ENCODE measurements at places on chromosomes 2 and 18.

DNA sequence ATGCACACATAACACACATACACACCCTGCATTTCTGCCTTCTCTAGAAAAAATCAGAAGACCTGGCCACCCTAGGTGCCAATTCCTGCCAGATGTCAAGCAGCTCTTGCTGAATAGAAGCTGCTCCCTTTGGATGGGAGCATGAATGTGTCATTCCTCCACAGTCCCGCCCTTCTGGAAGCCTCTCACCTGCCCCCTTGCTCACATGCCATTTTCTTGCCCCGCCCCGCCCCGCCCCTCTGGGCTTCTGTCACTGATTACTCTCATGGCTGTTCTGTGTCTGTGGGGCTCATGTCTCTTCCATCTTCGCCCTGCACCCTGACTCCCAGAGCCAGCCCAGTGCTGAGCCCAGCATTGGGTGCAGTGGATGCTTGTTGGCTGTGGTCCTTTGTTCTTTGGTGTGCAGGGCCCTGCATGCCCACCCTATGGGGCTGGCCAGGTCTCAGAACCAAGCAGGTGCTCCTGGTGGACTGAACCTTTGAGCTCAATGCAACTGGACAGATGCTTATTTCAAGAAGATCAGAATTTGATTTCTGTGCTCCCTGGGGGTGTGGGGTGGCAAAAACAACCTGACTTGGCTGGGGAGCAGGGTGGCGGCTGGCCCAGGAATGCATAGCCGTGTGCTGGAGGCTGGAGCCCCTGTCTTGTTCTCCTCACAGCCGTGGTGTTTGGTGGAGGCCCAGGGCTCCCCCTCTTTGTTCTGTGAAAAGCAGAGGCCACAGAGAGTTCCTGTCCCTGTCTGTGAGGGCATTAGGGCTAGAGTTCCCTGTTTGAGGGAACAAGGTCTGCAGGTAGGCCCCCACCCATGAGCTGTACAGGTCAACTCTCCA, 140.6 kb upstream of the GLI2 start:
- no peak for DNase-seq

DNA sequence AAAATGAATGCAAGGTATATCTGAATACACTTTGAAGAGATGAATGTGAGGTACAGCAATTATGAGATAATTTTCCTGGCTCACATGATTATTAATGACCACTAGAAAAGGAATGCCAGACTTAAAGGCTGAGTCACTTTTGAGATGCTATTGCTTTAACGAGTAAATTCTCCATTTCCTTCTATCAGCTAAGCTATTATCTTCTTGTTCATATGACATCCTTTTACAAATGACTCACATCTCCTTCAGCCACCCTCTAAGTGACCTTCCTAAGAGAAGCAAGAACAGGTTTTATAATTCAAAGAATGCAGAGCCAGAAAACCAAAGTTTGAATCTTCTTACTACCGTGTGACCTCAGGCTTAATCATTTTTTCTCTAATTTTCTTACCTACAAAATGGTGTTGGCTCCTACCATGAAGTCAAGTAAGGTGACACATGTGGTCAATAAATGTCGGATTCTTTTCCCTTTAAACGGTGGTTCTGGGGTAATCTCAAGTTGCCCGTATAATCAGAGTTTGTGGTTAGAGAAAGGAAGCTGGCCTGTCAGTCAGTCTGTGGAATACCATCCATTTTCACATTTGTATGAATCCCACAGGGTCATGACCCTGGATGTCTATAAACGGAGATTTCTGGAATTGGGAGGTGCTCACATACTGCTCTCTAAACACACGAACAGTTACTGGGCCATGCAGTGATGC, 184.0 kb upstream of the PID1 start:
- DNase-seq = no peak

- no peak for DNase-seq
These were observed 19.9 kb upstream of the UGT1A8 start for GRCh38 chr2:233597522-233597921.

- DNase-seq = no peak
These were observed 335.7 kb downstream of the GALNT13 start for GRCh38 chr2:154207288-154208047.

DNA sequence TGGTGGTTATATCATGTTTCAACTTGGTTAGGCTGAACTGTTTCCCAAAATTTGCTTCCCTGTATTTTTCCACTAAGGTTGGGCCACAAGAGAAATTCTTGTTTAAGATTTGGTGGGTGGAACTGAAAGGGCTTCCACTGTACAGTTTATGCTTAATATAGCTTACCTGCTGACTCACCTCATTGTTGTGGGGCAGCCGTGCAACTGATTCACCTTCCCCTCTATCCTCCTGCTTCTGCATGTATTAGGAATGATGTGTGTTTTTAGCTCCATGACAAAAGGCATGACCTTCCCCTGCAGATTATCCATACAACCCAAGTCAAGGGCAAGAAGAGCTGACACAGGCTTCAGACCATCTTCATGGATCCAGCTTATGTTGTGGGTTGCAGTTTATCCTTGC, 98.4 kb upstream of the GULP1 start:
- DNase-seq = no peak

DNA sequence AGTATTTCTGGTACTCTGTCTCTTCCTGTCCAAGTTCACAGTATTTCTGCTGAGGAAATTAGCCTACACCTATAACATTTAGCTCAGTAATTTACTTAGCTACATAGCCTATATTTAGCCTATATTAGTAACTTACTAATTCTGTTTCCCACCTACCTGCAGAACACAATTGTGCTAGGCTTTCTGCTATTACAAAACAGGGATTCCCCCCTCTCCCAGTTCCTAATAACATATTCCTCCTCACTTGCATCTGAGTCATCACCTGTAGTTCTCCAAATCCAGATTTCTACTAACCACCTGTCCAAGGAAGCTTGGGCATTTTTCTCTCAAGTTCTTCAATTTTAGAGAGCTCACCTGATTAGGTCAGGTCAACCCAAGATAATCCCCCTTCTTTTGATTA, 94.9 kb downstream of the NETO1 start:
- DNase-seq = no peak

- DNase-seq = no peak
These were observed 17.7 kb downstream of the TUBB6 start for GRCh38 chr18:12325726-12326245.

GRCh38 chr2:75389271-75389670, 171.5 kb downstream of the EVA1A start:
- DNase-seq = no peak

DNA sequence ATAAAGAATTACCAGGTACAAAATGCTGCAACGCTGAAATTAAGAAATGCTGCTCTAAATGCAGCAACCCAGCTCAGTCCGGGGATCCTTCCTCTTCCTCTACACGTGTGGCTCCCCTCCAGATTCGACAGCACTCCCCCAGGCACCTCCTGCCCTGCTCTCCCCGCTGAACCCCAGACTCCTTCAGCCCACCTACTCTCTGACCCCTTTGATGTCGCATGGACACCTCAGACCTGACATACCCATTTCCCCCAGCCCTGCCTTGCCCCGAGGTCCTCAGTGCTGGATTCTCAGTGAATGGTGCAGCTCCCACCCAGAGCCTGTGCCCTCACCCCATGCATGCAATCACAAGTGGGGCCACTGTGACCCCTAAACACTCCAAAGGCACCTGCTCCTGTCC, 4.6 kb upstream of the ADRA2B start:
- DNase-seq = no peak

- DNase-seq = no peak
These were observed 46.4 kb downstream of the STK25 start for GRCh38 chr2:241461693-241462677.

GRCh38 chr2:234840336-234840735, 111.5 kb upstream of the SH3BP4 start:
- DNase-seq = no peak

DNA sequence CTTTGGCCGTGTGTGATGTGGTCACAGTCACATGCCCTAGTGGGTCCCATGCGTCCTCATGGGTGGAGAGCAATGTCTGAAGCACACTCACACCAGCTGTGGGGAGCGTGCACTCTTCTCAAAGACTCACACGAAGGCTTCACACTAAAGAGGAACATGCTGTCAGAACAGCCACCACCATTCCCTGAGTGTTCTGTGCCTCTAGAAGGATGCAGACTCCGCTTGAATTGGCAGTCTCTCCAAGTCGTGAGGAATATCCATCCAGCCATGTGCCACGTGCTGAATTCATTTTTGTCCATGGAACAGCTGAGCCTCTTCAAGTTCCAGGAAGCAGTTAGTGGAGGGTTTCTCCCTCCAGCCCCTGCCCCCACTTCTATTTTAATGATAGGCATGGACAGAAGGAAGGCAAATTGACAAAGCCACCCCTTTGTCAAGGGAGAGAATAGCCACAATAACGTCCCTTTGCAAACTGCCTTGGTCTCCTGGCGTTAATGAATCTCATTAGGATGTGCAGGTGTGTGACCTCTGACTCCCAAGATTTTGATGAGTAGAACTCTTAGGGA, 464.3 kb upstream of the ID2 start:
- no peak for DNase-seq

DNA sequence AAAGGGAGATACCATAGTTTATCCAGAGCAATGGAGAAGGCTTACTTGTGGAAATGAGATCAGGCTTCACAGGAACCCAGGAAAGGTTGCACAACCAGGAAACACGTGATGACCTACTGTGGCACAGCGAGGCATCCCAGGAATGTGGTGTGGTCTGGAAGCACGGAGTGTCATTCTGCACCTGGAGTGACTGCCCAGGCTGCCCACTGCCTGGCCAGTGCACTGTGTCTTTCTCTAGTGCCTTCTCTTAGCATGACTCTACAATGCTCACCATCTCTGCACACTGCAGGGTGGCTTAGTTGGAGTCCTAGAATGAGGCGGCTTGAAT, 48.9 kb downstream of the CHST9 start:
- DNase-seq = no peak

- no peak for DNase-seq
These were observed 27.3 kb downstream of the DCDC2C start for GRCh38 chr2:3730646-3731045.

- no peak for DNase-seq
These were observed 43.1 kb downstream of the CPO start for GRCh38 chr2:206982360-206982955.

- DNase-seq = no peak
These were observed 317.3 kb downstream of the RBM43 start for GRCh38 chr2:150944315-150944714.

- DNase-seq = no peak
These were observed 82.3 kb downstream of the NDUFA10 start for GRCh38 chr2:239942871-239943311.

GRCh38 chr2:7003895-7004294, 86.7 kb downstream of the RNF144A start:
- DNase-seq = no peak

DNA sequence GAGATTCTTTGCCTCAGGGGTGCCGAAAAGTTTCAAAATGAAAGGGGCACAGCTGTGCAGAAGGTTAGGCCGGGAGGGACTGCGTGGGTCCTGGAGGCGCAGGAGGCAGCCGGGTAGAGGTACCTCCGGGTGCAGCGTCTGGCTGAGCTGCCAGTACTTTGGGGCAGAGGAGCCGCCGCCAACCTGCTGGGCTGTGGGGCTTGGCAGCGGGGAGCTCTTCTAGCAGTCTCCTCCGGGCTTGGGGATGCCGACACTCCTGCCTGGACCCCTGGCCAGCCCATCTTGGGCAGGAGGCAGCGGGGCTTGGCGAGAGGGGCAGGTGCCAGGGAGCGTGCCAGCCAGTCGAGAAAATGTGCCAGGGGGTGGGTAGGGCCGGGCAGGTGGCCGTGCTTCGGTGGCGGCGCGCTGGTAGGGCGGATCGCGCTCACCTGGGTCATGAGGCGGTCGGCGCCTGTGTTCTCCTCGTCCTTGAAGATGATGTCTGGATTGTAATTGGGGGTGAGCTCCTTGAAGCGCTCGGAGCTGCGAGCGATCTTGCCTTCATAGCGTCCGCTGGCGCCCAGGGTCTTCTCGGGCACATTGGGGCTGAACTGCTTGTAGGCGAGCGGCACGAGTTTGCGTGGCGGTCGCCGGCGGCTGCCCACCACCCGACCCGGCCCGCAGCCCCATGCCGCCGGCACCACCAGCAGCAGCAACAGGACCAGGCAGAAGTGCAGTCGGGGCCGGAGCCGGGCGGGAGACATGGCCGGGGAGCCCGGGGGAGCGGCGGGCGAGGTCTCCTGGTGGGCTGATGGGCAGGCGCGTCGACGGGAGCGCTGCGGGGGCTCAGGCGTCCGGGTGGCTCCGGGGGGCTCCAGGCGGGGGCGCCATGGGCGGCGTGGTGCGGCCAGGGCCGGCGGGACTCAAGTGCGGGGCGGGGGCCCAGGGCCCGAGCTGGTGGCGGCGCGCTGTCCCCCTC, 717 bp downstream of the IHH start:
- no peak for DNase-seq

- no peak for DNase-seq
These were observed 22.7 kb downstream of the LBH start for GRCh38 chr2:30253873-30254684.

DNA sequence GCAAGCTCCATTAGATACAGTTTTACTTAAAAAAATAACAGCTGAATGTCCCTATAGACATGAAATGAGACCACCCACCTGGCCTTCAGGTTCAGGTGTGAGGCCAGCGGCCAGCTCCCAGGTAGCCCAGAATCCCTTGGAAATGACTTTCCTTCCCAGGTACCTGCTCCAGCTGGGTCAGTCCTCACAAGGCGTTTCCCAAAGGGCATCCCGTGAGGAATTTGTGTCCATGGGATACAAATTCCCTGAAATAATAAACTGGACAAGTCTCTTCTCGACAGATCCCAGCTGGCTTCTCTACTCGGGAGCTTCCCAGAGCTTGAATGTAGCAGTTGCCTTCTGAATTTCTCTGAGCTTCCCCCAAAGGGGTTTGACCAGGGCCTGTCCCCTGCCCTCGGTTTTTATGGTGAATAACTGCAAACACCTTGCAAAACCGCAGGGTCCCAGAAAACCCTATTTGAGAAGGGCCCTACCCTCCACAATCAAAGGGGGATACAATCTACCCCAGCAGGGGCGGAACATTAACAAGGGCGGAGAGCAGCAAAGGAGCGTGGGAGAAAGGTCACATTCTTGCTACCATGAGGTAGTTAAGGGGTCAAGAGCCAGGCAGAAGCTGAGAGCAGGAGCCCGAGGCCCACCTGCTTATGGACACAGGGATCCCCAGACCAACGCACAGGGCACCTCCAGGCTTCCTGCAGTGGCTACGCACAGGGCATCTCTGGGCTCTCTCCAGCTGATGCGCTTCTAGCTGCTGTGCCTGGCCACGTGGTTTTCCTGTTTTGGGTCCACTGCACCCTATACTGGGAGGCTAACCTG, 107.7 kb downstream of the HDAC4 start:
- no peak for DNase-seq

GRCh38 chr2:134119117-134119712, 134.7 kb upstream of the MGAT5 start:
- DNase-seq = no peak

- DNase-seq = no peak
These were observed 20.0 kb downstream of the ELP2 start for GRCh38 chr18:36149514-36150289.

- DNase-seq = peak; percentile 34
These were observed 128.6 kb upstream of the NYAP2 start for GRCh38 chr2:225270861-225271260.

- DNase-seq = peak; percentile 63
These were observed 112.2 kb downstream of the OSBPL6 start for GRCh38 chr2:178306352-178307073.

GRCh38 chr2:14826518-14826917, 194.0 kb downstream of the LRATD1 start:
- DNase-seq = no peak
